ENCODE measurements at places on chromosomes 4 and X.
A peak's percentile ranks its signal among the peaks of the same experiment; 100 is the strongest.

- no peak for DNase-seq
These were observed 150.8 kb downstream of the AFAP1 start for GRCh38 chr4:7788694-7789425.

DNA sequence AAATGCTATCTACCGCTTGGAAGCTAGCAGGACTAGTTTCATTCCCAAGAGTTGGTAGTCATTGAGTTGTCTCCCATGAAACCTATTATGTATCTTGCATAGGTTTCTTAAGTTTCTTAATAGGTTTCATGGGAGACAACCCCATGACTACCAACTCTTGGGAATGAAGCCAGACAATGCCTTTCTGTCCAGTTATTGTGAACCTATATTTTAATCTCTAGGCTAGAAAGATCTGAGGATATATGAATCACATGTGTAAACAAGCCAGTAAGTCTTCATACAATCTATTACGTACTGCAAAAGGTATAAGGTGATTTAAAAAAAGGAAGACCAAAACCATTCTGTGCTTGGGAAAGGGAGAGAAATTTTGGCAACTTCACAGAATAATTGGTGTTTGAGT, 162.6 kb downstream of the INPP4B start:
- DNase-seq: no peak

GRCh38 chrX:6228720-6229119, at the start of gene NLGN4X:
NLGN4X (minus strand) TSS chrX:6228867; CDS start chrX:6151466, 77,401 bp downstream.
- no peak for DNase-seq

DNA sequence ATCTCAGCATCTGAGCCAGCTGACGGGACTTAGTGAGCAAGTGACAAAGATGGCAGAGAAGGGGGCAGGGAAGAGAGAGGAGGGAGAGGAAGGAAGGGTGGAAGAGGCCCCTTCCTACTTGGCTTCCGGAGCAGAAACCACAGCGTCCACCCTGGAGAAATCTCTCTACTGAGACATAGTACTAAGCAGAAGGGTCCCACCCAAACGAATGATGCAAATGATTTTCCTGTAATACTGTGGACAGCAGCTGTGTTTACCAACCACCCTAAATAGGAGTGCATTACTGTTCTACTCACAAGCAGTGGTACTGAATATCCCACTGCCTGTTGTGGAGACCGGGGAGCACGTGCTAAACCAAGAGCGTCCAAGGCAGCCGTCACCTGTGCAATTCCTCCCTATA, 29.4 kb downstream of the DTHD1 start:
- DNase-seq: no peak

DNA sequence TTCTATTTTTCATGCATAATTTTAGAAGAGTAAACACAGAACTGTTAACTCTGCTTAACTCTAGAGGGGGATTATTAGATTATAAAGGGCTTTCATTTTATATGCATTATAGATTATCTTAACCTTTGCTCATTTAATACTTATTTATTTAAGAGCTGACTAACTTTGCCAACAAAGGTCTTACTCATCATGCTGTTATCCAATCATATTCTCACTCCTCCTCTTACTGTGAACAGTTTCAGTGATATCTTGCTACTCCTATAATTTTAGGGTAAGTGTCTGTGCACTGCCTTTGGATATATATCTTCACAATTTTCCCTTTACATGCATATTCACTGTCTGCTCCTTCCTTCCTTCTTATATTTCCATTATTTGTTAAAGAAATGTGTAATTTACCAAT, 1814.9 kb downstream of the STIM2 start:
- DNase-seq: no peak

DNA sequence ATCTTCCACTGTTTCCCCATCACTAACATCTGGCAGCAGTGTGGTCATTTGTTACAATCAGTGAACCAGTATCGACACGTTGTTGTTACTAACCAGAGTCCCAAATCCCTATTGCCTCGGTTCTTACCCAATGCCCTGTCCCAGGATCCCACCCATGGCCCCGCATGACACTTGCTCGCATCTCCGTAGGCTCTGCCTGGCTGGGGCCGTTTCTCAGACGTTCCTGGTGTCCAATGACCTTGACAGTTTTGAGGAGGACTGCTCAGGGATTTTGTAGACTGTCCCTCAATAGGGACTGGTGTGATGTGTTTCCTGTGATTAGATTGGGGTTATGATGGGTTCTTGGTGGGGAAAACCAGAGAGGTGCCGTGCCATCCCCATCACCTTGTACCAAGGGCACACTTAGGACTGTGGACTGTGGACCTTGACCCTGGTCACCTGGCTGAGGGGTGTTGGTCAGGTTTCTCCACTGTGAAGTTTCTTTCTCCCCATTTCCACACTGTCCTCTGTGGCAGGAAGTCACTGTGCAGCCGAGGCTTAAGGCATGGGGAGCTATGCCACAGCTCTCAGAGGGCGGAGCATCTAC, 108.4 kb downstream of the ADRA2C start:
- no peak for DNase-seq

DNA sequence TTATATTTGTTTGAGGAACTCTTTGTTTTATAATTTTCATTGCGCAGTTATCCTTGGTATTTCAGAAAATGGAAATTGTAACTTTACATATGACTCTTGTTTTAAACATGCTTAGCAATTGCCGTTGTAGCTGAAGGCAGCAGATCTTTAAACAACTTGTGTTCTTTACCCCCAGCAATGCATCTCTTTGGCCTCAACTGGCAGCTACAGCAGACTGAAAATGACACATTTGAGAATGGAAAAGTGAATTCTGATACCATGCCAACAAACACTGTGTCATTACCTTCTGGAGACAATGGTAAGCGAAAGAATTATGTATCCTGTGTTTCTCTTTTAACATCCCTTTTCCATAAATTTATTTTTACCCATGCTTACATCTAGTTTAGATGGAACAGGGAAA, 263.6 kb downstream of the DCTD start:
- DNase-seq: no peak

GRCh38 chr4:108172231-108172752, 3.6 kb upstream of the LEF1 start:
- DNase-seq: no peak

DNA sequence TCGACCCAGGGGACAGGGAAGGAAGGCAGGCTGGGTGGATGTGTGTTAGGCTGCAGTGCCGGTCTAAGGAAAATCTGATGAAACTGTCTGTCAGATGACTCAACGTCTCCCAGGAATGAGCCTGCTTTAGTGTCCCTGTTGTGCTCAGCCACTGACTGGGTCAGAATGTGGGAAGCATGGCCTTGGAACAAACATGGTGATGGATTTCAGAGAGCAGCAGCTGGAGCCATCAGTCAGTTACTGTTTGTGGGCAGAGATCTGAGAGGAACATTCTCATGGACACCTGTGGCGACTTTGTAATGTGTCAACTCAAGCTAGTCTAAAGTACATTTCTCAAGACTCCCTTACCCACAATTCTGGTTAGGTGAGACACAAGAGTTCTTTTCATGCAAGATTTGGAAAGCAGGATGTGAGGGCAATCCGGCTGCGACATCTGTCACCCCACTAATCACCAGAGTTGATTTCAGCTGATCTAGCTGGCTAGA, 63.2 kb downstream of the ANAPC10 start:
- no peak for DNase-seq

GRCh38 chr4:61723492-61723891, 523.4 kb downstream of the ADGRL3 start:
- no peak for DNase-seq

- peak; percentile 13 for DNase-seq
These were observed 13.9 kb upstream of the ETDC start for GRCh38 chrX:135295238-135295943.

DNA sequence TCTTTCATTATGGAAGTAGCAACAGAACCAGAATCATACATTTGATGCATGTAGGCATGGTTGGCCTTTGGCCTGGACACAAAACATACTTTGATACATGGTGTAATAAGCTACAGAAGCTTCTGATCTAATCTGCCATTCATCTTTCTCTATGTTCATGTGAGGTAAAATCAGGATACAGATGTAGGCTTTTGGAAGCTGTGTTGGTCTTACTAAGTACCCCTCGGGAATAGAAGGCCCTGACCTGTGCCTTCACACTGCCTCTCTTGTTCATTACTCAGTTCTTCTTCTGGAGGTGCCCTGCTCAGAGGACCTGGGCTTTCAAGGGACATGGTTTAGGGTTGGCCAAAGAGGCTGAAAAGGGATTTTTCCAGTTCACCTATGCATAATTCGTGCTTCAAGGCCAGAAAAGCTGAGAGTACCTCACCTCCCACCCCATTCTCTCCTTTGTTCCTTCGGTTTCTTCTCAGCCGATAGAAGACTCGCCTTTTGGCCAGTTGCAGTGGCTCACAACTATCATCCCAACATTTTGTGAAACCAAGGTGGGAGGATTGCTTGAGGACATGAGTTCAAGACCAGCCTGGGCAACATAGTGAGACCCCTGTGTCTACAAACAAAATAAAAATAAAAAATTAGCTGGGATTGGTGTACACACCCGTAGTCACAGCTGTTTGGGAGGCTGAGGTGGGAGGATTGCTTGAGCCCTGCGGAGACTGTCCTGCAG, 25.9 kb downstream of the SNX25 start:
- DNase-seq: no peak

- DNase-seq: no peak
These were observed 289.4 kb upstream of the GK2 start for GRCh38 chr4:79697444-79697843.

- DNase-seq: no peak
These were observed 46.7 kb downstream of the C4orf46 start for GRCh38 chr4:158624889-158625478.

GRCh38 chr4:186839122-186840037, 115.7 kb upstream of the FAT1 start:
- DNase-seq: no peak

GRCh38 chr4:82136161-82136801, 237.5 kb downstream of the HNRNPD start:
- no peak for DNase-seq

- DNase-seq: no peak
These were observed 13.7 kb downstream of the BCORL1 start for GRCh38 chrX:129996120-129996519.

- no peak for DNase-seq
These were observed at the start of gene ETNPPL for GRCh38 chr4:108762559-108763225. ETNPPL (minus strand) TSS chr4:108763053; CDS start chr4:108762898, 155 bp downstream.

DNA sequence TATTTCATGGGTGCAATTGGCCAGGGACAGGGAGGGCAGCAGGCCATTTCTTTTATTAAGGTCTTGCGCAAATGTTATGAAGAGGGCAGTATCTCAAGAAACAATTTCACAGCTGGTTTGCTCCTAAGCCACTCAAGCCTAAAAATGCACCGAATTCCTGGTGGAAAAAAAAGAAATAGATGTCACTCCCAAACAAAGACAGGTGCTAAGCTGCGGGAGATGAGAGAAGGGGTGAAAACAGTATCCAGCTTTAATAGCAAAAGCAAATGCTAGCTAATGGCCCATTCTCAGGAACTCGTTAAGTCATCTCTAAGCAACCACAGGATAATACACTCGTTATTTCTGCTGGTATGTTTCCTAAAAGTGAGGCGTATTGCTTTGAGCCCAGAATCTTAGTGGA, 116.4 kb downstream of the ARX start:
- DNase-seq: no peak

GRCh38 chr4:71553605-71554004, 214.8 kb downstream of the SLC4A4 start:
- no peak for DNase-seq

GRCh38 chrX:25108481-25108880, 92.7 kb upstream of the ARX start:
- no peak for DNase-seq

DNA sequence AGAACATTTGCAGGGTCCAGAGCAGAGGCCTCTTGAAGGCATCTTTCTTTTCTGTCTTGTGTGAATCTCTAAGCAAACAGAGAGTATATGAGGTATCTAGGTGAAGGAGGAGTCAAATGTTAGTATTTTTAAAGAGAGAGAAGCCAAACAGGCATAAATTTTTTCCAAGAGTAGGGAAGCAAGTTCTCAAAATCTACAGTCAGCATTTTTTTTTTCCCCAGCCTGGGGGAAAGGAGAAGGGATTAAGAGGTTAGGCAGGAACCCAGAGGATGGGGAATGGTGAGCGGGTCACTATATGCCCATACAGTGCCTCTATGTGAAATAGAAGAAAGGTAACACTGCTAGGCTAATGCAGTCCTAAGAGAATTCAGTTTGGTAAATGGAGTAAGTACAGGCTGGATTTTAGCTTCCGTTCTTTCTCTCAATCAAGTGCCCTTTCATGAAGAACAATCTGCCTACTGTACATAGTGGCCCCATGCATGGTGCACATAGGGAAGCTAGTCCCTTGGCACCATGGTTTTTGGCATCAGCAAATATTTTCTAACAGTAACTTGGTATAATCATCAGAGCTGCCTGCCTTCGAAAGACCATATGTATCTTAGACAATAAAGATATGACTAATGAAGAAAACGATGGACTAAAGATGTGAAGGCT, 163.1 kb upstream of the MAB21L2 start:
- no peak for DNase-seq

- no peak for DNase-seq
These were observed 11.3 kb downstream of the CACNA1F start for GRCh38 chrX:49221868-49222267.

DNA sequence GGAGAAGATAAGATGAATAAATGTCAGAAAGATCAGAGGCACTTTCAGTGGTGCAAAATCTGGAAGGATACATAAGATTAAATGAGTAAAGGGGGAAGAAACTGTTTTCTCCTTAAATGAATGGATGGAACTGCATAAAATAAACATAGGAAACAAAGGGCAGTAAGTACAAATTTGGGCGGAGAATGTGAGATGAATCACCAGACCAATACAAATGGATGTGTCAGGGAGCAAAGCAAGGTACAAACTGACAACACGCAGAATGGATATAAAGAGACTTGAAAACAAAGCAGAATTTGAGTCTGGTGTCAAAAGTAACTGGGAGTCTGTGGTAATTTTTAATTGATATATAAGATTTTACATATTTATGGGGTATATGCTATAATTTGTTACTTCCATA, 175.3 kb upstream of the PCDH18 start:
- no peak for DNase-seq

GRCh38 chr4:143140696-143141095, 44.0 kb upstream of the USP38 start:
- DNase-seq: no peak

DNA sequence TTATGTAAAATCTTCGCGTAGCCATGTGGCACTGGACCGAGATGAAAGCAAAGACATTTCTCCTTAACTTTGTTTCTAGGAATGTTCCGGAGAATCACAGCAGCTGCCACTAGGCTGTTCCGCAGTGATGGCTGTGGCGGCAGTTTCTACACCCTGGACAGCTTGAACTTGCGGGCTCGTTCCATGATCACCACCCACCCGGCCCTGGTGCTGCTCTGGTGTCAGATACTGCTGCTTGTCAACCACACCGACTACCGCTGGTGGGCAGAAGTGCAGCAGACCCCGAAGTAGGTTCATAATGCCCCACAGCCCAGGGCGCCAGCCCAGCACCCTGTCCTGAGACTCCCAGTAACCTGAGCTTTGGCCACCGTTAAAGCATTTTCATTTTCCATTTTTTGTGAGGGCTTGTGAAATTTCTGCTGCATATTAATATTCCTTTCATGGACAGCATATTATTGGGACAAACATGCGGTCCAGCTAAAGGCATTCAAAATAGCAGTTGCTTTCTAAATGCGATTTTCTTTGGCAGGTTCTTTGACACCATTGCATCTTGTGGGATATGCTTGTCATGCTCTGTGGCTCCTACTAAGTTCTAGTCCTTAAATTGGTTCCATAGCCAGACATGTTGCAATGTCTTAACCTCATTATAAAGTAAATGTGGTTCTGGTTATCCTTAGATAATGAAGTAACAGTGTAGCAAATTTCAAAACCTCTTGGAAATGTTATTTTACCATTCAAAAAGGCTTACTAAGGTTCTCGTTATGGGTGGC, 49.1 kb upstream of the MSANTD1 start:
- DNase-seq: no peak

Data from stimulated activated CD4-positive, alpha-beta T cell treated with anti-CD3 and anti-CD28 coated beads, Interleukin-15, amount 100 ng/mL, for 1 hour (primary cell).